ENCODE measurements at places on chromosomes 4 and X.

- no peak for DNase-seq
These were observed 82.5 kb upstream of the PITX2 start for GRCh38 chr4:110705440-110705782.

DNA sequence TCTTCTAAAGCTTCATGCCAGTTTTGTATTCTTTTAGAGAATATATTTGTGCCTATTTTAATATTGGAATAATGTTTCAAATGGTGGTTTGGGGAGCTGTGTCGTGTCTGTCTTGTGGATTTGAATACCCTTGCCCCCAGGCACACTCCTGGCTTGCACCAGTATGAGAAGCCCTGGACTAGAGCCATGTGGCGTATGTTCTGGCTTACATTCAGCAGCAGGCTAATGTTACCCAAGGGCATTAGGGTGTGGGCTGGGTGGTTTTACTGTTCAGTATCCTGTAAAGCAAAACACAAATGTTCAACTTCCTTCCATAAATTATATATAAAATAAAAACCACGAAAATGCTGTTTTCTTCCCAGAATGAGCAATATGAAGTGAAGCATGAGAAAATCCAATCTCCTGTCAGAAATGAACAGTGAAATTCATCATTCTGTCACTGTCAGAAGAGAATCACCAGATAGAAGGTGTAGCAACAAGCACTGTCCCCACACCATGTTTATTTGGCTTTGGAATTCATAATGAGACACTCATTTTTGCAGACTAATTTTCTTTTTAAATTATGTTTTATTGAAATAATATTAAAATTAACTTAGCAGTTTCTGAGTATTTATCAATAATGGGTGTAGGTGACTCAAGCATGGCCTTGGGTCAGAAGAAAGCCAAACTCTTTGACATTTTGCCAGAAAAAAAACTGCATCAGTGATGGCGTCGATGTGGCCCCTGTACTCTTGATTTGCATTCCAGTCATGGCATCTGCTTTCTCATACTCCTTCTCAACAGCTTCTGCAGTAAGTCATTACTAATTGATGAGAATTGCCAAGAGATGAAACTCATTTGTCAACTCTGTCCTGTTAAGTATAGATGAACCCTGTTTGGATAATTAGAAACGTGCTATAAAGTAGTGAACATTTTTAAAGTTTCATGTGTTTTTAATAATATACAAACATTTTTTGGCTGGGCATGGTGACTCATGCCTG, 43.8 kb downstream of the WWC2 start:
- DNase-seq = no peak

GRCh38 chr4:109682875-109683274, 20.4 kb downstream of the CASP6 start:
- no peak for DNase-seq

- DNase-seq = no peak
These were observed 482.4 kb downstream of the NAF1 start for GRCh38 chr4:162684371-162684700.
